ENCODE measurements at places on chromosomes 5 and 9. TPM values are rescaled to one million over a fixed set of nuclear protein-coding genes. Genes with fewer than 3 reads are reported as not detected.

- ATAC-seq = no peak
Measured at GRCh38 chr5:149277801-149278200, 6.1 kb downstream of the AFAP1L1 start.

GRCh38 chr5:87195104-87195591 is 72.5 kb upstream of the RASA1 start:
- peak; percentile 75 for ATAC-seq

KCNMB1 gene
- not detected for total RNA-seq

- no peak for ATAC-seq
Measured at GRCh38 chr9:36716496-36716895, 143.8 kb downstream of the MELK start.

GRCh38 chr9:121366611-121367192 is 3.3 kb downstream of the STOM start:
- no peak for ATAC-seq

GABRA6 gene
- not detected for total RNA-seq

DNA sequence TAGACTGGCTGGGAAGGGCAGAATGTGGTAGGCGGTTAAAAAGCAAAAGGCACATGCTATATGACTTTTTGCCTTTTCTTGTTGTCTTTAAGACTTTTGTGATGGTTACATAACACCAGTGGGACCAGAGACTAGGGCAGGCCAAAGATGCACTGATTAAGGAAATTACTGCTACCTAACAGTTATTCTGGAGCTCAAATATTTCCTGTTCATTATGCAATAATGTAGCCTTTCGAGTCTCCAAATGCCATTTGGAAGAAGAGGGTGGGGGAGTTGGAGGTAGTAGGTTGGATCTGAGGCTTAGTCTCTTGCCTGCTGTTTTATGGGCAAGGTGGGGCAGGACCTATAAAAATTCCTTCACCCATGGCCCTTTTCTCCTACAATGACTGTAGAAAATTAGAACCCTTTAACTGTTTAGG is 51.7 kb downstream of the SH3GL2 start:
- no peak for ATAC-seq

GRCh38 chr5:175468892-175469291 is 9.5 kb upstream of the SFXN1 start:
- no peak for ATAC-seq

GABRG2 gene
- total RNA-seq = not detected

GRCh38 chr9:19145881-19146280 is 18.6 kb upstream of the PLIN2 start:
- no peak for ATAC-seq

DNA sequence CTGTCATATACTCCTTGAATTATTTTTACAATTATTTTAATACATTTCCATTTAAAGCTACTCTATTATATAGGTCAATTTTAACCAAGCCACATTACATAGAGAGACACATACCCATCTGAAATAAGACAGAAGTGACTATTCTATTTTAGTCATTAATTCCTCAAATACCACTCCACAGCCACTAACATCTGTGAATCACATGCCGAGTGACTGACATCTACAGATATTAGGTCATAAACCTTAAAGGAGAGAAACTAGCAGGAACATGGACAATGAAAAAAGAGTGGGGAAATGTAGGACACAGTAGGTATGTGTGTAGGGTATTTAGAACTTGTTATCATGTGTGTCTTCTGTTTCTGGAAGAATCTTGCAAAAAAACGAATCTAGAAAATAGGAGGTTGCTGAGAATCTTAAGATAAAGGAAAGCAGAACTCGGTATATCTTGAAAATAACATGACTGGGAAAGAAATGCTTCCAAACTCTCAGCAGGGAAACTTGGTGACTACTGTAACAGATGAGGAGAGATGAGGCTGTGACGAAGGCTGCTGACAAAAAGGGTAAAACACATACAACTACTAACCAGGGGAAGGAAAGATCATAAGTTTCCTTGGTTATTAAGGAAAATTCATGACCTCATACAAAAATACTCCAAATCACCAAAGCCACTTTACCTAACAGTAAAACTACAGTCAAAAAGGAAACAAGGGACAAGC is 84.6 kb downstream of the PLPP1 start:
- ATAC-seq = no peak

DNA sequence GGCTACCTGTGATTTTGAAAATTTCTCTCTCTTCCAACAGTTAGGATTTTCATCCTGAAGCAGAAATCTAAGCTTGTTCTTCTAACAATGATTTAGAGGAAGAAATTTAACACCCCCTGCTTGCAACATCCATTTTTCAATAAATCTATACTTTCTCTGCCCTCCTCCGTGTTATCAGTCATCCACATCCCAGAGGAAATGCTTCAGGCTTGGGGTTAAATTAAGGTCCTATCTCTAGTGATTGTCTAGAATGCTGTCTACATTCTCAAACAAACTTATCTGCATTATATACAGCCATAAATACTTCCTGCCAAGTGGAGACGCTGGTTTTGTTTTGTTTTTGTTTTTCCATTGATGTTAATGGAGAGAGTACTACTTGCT is 371.0 kb downstream of the CSNK1G3 start:
- no peak for ATAC-seq

- ATAC-seq = no peak
Measured at GRCh38 chr5:71663191-71663969, 55.7 kb upstream of the CARTPT start.

ADAMTS12 gene
- total RNA-seq = not detected

DNA sequence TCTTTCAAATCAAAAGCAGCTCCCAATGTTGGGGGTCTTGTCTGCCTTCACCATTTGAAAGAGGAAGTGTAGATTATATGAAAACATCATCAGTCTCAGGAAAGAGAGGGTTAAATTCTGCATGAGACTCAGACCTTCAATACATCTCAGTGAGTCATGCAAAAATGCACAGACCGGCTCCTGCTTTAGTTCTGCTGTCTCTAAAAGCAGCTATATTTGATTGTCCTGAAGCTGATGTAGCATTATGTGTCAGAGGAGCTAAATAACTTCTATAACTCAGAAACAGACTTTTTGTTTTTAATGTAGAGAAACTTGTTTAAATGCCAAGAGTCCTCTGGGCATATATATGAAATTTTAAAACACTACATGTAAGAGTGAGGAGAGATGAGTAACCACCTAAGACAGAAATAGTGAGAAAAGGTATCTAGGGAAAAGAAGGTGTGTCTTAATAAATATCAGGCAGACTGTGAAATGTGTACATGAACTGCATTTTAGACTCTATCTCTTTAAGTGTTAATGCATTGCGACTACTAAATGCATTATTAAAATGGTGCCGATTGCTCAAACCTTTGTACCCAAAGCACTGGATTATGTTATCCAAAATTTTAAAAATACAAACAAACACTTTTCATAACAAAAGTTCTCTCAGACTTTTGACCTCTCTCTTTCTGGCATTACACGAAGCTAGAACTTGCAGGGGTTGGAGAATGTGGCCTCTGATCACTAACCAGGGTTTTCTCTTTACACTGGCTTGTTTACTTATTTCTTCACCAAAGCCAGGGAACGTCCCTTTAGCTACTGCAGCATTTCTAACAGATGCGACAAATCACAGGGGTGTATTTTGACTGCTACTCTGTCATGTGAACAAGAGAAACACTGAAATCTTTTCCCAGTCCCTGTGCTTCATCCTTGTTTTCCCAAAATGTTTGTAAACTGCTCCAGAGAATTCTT is 302.3 kb downstream of the ARL15 start:
- ATAC-seq = no peak

DNA sequence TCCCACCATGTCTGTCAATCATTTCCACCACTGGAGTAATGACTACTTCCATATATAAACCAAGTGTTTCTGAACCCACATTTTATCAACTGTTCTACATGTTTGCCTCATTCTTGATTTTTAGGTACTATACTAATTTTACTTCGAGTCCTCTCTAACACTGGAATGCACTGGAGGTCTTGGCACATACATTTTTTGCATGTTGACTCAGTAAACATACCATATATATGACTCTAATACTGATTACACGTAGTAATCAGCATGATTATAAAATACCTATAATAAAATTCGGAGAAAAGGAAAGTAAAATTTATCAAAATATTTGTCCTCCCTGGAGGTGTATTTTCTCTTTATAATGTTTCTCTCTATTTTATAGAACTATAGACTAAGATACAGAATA is 621.7 kb upstream of the NUDT12 start:
- no peak for ATAC-seq

- no peak for ATAC-seq
Measured at GRCh38 chr5:10583663-10584572, 20.0 kb downstream of the ANKRD33B start.

- no peak for ATAC-seq
Measured at GRCh38 chr9:136653323-136654079, 9.2 kb upstream of the EGFL7 start.

NOXA1 gene
- total RNA-seq = 0.58 TPM
